SJSA1 (cell line): ENCODE measurements at places on chromosomes 4 and X. TPM values are rescaled to one million over a fixed set of nuclear protein-coding genes. Genes with fewer than 3 reads are reported as not detected.

Gene SH3RF1
- 9.0 and 14.1 TPM in 2 replicates for total RNA-seq

Gene TMPRSS11B
- total RNA-seq = not detected in 2 replicates

Gene ANK2
- 3.4 and 5.4 TPM in 2 replicates for total RNA-seq

Gene ADH7
- not detected in 2 replicates for total RNA-seq

Gene NR0B1
- total RNA-seq = 12.1 and 12.5 TPM in 2 replicates

Gene DGAT2L6
- not detected in 2 replicates for total RNA-seq

Gene GDPD2
- total RNA-seq = 0.05 TPM in 1 of 2 replicates, not detected in the other

Gene VSIG4
- not detected in 2 replicates for total RNA-seq

Gene GLA
- 47.6 and 51.7 TPM in 2 replicates for total RNA-seq

Gene ARMCX2
- 3.4 and 6.9 TPM in 2 replicates for total RNA-seq

Gene FRAS1
- 0.19 and 0.21 TPM in 2 replicates for total RNA-seq

Gene BRS3
- not detected in 2 replicates for total RNA-seq

Gene MID1
- 9.4 and 14.8 TPM in 2 replicates for total RNA-seq

Gene SYP
- total RNA-seq = 0.16 and 0.53 TPM in 2 replicates

Gene PNMA6F
- not detected in 2 replicates for total RNA-seq

Gene TCEAL6
- total RNA-seq = not detected in 2 replicates

- DNase-seq = no peak
Measured at GRCh38 chrX:107769581-107770317, 5.8 kb downstream of the TSC22D3 start.

DNA sequence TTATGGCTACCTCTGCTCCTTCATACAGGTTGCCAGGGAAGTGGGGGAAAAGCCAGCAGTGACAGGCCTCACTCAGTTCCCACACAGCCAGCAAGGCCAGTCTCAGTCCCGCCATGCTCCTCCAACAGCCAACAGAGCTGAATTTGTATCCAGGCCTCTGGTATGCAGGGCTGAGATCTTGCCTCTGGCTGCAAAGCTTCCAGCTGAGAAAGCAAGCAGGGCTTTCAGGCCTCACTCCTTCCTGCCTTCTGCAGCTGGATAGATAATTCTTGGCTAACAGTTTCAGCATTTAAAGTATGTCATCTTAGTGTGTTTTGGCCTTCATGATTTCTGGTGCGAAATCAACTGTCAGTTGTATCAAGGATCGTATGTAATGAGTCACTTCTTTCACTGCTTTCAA lies 103.6 kb downstream of the GNL3L start:
- DNase-seq = no peak

DNA sequence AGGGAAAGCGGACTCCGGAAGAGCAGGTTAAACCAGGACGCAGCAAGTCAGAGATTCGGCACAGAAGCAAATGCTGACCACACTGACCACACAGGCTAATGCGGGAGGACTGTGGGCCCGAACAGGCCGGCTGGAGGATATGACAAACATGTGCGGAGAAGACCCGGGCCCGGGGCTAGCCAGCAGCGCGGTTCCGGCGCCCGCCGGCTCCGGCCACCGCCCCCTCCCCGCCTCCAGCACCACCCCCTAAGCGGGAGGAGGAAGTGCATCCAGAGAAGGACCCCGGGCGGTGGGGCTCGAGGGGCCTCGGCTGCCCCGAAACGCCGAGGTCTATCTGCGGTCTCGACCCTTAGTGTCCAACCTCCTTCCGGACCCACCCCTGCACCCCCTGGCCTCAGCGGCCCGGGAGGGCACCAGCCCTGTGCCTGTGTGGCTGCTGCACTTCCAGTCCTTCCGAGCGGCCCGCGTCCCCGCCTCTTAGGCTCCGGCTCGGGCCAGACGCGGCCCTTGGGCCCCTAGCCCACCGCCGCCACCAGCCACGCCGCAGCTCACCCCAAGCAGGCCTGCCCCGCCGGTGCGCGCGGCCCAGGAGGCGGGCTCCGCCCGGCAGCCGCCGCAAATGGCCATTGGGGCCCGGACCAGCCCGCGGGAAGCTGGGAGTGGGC lies 2.1 kb downstream of the ELOVL6 start:
- peak; percentile 61 for DNase-seq

- DNase-seq = no peak
Measured at GRCh38 chr4:139007640-139008039, 7.9 kb upstream of the NOCT start.

GRCh38 chrX:104833401-104833800 lies 267.4 kb downstream of the IL1RAPL2 start:
- no peak for DNase-seq

DNA sequence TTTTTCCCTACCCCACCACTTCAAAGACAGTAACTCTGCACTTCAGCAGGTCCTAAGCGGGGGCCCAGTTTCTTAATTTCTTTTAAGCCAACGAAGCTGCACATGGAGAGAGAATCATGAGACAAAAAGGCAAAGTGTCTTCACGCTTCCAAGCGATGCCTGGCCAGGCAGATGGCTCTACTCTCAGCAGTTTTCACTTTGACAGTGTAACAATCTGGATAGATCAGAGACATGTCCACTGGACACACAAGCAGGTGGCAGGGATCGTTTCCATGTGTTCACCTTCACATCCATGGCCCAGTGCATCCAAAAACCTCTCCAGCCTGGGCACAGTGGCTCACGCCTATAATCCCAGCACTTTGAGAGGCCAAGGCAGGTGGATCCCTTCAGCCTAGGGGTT lies 27.8 kb downstream of the PPP2R2C start:
- no peak for DNase-seq

GRCh38 chr4:142091085-142091513 lies 454.7 kb downstream of the IL15 start:
- no peak for DNase-seq

GRCh38 chr4:41069257-41069656 lies 145.1 kb downstream of the APBB2 start:
- no peak for DNase-seq

- no peak for DNase-seq
Measured at GRCh38 chrX:109360301-109360700, 121.6 kb downstream of the GUCY2F start.

- no peak for DNase-seq
Measured at GRCh38 chr4:81688085-81688484, 216.4 kb upstream of the RASGEF1B start.

DNA sequence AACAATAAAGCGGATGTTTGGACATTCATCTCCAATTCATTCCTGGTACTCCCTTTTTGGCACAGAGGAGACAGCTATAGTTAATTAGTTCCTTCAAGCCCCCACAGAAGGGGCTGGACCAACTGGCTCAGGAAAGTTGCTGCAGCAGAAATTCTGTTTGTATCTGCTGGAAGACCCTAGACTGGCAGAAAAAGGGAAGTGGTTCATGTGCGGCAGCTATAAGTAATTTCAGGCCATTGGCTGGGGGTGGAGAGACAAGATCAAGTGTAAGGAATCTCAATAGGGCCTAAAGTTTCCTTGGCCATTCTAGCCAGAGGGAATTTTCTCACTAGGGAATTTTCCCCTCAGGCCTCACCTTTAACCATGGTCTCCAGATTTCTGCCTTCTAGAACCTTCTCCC lies 89.9 kb upstream of the DHX15 start:
- DNase-seq = no peak

DNA sequence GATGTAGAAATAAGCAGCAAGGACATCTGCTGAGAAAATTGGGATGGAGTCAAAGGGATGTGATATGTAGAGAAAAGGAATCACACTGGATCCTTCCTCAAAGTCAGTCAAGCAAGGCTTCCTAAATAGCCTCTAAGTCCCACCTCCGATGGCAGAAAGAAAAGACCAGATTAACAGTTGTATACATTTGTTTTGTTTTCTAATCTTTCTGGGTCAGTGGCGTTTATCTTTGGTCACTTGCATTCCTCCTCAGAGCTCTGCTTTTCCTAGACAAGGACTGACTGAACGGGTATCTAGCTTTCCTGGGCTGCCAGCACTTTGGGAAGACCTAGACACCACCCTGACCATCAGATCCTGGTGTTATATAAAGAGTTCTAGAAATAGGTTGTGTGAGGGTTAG lies 23.2 kb downstream of the PACRGL start:
- no peak for DNase-seq

- no peak for DNase-seq
Measured at GRCh38 chr4:159014859-159015258, 88.0 kb upstream of the RAPGEF2 start.

DNA sequence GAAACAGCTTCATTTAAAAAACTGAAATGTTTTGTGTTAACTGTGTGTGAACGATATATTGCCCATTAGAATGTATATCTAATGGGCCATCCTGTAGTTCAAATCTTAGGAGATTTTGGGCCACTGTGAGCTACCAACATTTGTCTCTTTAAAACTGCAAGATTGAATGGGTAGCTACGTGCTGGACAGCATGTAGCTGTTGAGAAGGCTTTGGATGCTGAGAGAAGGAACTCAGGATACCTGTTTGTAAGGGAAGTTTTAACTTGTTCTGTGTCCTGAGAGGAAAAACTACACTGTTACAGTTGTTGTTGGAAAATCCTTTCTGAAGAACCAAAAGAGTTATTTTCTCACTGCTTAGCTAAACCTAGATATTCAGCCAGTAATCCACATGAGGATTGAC lies 45.9 kb downstream of the PDLIM5 start:
- no peak for DNase-seq

DNA sequence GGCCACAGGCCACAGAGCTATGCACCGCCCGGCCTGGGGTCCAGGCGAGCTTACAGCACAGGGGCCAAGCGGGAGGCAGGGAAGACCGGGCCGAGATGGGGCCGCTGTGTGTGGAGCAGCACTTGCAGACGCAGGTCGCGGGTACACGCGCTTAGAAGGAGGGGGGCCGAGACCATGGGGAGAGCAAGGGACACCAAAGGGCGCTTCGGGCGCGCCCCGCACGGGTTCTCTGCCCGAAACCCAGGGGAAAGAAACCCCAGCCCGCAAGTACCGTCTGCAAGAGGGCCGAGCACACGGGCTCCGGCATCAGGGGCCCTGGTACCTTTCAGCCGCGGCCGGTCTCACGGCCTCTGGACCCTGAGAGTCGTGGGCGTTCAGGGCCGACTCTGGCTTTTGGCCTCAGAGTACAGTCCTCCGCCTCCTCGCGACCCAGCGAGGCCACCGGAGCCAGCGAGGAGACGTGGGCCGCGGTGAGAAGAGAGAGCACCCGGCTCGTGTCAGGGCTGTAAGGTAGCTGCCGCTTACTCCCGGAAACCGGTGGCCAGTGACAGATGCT lies 342 bp downstream of the EOLA2 start:
- peak; percentile 37 for DNase-seq

DNA sequence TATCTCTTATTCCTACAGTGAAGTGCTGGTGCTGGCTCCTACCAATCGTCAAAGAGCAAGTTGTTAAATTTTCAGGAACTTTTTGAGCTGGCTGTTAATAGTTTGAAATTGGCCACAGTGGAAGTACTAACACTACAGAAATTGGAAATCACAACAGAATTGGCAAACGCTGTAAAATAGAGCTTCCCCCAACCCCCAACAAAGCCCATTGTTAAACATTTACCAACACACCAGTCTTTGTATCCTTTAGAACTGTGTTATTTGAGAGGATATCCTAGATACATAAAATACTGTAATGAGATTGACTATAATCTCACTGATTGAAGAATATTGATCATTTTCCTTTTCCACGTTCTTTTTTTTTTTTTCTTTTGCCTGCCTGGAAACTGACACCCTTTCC lies 37.4 kb downstream of the FAM241A start:
- no peak for DNase-seq

DNA sequence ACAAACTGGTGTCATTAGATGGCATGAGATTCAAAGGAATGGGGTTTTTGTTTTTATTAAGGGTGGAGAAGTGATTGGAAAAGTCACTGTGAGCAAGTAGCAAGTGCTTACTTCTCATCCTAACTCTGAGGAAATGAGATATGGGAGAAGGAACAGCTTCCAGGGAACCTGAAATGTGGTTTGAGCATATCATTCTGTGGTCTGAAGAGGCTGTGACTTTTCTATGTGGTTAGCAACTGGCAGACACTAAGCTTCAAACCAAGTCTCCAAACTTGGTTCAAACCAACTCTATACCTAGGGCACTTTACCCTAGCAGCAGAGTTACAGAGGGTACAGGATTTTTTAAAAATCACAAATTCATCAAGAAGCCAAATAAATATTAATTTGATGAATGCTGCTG lies 58.2 kb downstream of the DCLK2 start:
- DNase-seq = no peak

- no peak for DNase-seq
Measured at GRCh38 chrX:103405009-103405333, 28.6 kb downstream of the BEX3 start.

- DNase-seq = no peak
Measured at GRCh38 chrX:104863466-104863865, 297.5 kb downstream of the IL1RAPL2 start.

DNA sequence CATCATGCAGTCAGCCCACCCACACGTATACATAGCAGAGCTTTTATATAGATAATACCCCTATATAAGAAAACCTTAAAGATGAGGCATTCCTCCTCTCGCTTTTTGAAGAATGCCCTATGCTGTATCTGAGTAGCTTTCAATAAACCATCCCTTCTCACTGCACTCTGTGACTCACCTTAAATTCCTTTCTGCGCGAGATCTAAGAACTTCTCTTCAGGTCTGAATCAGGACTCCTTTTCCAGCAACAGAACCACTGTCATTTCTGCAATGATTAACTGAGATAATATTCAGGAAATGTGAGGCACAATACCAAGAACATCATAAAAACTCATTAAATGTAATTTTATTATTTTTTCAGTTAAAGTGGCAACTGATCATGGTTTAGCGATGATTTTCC lies 76.4 kb upstream of the DCLK2 start:
- no peak for DNase-seq

DNA sequence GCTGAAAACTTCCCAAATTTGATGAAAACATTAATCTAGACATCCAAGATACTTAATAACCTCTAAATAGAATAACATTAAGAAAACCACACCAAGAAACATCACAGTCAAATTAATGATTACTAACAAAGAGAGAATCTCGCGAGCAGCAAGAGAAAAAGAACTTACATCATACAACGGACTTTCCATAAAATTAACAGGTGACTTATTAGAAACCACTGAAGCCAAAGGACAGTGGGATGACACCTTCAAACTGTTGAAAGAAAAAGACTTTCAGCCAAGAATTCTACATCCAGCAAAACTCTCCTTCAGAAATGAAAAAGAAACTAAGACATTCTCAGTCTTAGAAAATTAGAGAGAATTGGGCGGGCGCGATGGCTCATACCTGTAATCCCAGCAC lies 232.0 kb downstream of the SNCA start:
- no peak for DNase-seq

GRCh38 chr4:44660396-44660795 lies 9.0 kb upstream of the YIPF7 start:
- no peak for DNase-seq

- no peak for DNase-seq
Measured at GRCh38 chrX:40022421-40022820, 75.3 kb downstream of the BCOR start.

DNA sequence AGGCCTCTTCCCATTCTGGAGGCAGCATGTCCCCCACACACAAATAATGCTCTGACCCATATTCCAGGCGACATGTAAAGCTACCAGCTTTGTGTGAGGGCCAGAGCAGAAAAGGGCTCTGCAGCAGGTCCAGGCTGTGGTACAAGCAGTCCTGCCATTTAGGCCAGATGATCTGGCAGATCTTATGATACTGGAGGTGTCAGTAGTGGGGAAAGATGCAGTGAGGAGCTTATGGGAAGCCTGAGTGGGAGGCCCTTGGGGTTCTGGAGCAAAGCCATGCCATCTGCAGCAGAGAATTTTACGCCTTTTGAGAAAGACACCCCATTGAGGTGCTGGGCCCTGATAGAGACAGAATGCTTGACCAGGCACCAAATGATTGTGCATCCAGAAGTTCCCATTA lies 7.7 kb downstream of the SYN1 start:
- DNase-seq = no peak

- DNase-seq = no peak
Measured at GRCh38 chrX:104347860-104348259, 93.1 kb upstream of the ESX1 start.
